NCI-H1436 (cell line): ENCODE measurements at places on chromosomes 2 and 18.
A peak's percentile ranks its signal among the peaks of the same experiment; 100 is the strongest.

DNA sequence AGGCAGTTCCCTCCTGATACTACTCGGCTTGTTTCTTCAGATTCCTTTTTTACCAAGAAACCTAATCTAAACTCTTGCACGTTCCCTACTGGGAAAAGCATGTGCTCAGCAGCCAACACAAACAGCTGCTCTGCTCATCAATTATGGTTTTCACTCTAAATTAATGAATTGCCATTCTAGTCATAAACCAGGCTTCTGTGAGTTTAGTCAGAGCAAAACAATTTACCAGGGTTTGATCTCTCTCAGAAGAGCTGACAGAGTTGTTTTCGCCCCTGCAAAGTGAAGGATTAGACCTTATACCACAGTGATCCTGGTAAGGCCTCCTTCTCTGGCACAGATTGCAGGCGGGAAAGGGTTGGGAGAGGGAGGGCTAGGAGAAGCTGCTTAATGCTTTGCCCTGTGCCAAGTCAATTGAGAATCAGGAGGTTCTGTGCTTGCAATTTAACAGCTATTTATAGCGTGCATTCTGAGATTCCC is 57.2 kb downstream of the REEP1 start:
- DNase-seq, result no peak

- no peak for DNase-seq
Measured at GRCh38 chr2:60633615-60634014, 80.2 kb upstream of the BCL11A start.

GRCh38 chr2:94873362-94874276 is 2.4 kb downstream of the TEKT4 start:
- DNase-seq, result no peak

GRCh38 chr2:174121612-174122011 is 126.7 kb downstream of the OLA1 start:
- peak; percentile 16 for DNase-seq

GRCh38 chr2:37614061-37614738 is 57.2 kb downstream of the CDC42EP3 start:
- DNase-seq, result no peak

- no peak for DNase-seq
Measured at GRCh38 chr2:48320742-48321141, 209.2 kb upstream of the STON1 start.

DNA sequence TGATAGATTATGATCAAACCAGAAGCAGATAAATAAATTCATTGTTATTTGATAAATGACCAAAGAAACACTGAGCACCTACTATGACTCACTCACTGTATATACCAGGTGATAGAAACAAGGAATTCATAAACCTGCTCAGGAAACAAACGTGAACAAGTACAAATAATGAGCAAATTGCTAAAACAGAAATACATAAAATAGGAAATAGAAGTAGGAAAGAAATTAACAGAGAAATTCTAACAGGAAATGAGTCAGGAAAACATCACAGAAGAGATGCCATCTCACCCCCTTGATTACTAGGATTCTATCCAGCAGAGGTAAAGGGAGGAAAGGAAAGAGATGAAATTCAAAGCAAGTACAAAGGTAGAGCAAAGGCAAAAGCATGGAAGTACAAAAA is 31.3 kb downstream of the EXOC6B start:
- DNase-seq, result no peak

GRCh38 chr2:100571668-100572067 is 8.9 kb downstream of the PDCL3 start:
- DNase-seq, result no peak

GRCh38 chr18:26436176-26437051 is 111.9 kb downstream of the KCTD1 start:
- DNase-seq, result no peak

GRCh38 chr18:11950824-11951223 is 30.5 kb upstream of the IMPA2 start:
- DNase-seq, result no peak

GRCh38 chr2:174841350-174841749 is 77.1 kb upstream of the CHRNA1 start:
- DNase-seq, result no peak

- no peak for DNase-seq
Measured at GRCh38 chr2:3223080-3223923, 154.3 kb downstream of the EIPR1 start.

DNA sequence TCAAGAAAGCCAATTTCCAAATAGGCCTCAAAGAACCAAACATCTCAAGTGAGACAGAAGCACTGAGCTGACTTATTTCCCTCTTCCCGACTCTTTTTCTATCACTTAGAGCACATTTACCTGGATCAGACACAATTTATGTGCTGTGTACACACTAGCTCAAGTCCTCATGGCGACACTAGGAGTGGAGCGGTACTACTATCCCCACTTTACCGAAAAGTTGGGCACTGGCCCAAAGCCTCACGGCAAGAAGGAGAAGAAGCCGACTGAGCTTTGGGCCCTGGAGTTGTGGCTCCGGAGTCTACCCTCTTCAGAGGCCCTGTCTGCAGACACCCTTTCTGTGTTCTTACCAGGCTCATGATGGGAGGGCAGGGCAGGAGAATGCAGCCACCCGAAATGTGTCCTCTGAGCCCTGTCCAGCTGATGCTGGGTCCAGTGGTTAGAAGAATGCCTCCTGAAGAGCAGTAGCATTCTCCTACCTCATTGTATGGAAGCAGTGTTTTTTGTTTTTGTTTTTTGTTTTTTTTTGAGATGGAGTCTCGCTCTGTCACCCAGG is 91.7 kb upstream of the CNGA3 start:
- DNase-seq, result no peak

- no peak for DNase-seq
Measured at GRCh38 chr2:118274841-118275510, 186.7 kb downstream of the INSIG2 start.

GRCh38 chr18:8847900-8848299 is 142.5 kb downstream of the MTCL1 start:
- DNase-seq, result no peak

DNA sequence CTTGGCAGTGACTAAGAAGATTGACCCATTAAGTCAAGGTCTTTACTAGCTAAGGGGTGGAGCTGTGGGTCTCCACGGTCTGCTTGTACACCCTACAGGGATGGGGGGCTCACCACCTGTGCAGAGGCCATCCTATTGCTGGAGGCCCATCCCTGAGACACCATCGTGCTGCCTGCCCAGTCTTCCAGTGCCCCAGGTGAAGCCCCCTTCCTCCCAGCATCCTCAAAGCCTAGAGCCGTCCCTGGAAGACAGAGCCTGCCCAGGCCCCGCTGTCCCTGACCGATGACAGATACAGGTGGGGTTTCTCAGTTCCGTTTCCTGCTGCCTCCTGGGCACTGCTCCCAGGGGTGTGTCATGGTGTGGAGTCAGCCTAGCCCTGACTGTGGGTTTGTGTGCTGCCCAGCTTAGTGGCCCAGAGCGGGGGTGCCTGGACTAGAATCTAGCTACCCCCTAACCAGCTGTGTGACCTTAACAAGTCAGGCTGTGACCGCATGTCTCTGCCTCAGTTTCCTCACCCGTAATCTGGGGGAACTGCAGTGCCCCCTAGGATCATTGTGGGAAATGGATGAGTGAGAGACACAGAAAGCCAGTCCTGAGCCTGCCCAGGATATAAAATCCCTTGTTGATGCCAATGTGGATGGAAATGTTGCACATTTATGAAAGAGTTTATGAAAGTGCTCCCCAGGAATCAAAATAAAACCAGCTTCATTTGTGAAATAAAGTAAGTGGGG is 2.0 kb downstream of the OTOS start:
- no peak for DNase-seq

GRCh38 chr2:73983322-73984202 is 1.1 kb upstream of the TET3 start:
- DNase-seq, result no peak

DNA sequence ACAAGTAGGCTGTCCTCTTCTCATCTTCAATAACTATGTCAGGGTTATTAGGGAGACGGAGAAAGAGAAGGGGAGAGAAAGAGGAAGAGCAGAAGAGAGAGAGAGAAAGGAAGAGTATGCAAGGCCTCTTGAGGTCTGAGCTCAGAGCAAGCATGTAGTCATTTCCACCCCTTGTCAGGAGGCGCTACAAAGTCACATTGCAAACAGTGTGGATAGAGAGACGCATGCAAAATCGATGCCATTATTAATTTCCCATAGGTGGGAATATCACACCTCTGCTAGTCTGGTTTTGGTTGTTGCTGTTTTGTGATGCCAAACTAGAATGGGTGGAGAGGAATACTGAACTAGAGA is 24.2 kb upstream of the SERPINE2 start:
- no peak for DNase-seq

GRCh38 chr18:3456686-3457069 is 6.7 kb downstream of the TGIF1 start:
- no peak for DNase-seq

- DNase-seq, result no peak
Measured at GRCh38 chr2:8544786-8545694, 136.8 kb upstream of the ID2 start.

DNA sequence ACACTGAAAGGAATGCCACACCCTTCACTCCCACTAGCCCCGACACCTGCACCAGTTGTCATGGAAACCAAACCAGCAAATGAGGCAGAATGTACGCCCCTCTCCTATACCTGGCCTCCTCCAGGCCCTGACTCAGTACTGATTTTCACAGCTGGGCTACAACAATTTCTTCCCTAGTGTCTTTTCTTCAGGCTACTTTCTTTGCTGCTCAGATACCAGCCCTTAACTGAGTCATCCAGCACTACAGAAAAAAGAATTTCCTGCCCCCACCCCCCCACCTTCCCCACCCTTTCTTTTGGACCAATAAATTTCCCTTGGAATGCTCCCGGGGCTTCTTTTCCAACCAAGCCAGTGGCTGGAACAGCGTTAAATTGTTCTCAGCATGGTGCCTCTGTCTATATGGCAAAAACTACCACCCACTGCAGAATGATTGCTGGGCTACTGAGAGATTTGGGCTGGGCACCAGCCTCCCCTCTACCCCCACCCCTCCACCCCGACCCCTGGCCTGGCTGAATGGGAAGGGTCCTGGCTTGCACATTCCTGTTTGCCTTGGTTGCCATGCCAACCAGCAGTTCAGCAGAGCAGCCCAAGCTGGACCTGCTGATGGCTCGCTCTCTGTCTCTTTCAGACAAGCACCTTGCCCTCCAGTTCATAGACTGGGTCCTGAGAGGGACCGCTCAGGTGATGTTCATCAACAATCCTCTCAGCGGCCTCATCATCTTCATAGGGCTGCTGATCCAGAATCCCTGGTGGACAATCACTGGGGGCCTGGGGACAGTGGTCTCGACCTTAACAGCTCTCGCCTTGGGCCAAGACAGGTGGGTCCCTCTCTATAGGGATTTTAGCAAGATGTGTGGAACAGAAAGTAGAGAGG is 11.3 kb downstream of the SLC14A2 start:
- no peak for DNase-seq

DNA sequence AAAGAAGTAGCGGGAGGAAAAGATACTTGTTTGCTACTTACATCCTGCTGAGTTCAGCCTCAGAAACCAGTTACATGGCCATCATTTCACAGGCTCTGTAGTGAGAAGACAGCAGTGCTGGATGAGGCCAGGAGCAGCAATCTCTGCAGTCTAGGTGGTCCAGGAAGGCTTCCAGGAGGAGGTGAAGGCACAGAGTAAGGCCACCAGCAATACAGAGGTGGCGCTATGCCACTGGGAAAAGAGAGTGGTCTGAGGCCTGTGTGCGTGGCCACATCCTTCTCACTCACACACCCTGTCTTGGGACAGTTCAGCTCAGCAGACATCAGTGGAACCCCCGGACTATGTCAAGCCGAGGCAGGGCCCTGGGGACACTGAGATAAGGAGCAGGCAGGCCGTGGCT is 162.7 kb downstream of the KLHL29 start:
- no peak for DNase-seq

DNA sequence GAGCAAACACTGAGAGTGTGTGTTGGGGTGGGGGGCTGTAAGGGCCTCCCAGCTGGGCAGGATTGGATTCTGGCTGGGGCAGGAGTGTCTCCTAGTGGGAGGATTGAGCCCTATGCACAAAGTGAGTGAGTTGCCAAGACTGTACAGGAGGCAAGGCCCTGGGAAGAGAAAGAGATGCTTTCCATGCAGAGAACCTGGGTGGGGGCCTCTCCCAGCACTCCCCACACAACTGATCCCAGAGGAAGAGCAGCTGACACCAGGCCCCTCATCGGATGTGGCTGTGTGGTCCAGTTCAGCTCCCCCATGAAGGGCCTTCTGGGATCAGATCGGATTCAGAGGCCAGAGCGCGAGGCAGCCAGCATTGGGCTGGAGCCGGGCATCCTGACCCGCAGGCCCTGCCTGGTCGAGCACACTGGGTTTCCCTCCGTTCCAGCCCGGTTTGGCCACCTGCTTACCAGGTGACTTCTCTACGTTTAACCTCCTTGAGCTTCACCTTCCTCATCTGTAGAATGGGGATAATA is 49.4 kb upstream of the FAHD2A start:
- no peak for DNase-seq

- no peak for DNase-seq
Measured at GRCh38 chr2:62375113-62375420, 130.9 kb downstream of the TMEM17 start.

GRCh38 chr2:214126135-214126534 is 284.7 kb upstream of the VWC2L start:
- DNase-seq, result no peak

DNA sequence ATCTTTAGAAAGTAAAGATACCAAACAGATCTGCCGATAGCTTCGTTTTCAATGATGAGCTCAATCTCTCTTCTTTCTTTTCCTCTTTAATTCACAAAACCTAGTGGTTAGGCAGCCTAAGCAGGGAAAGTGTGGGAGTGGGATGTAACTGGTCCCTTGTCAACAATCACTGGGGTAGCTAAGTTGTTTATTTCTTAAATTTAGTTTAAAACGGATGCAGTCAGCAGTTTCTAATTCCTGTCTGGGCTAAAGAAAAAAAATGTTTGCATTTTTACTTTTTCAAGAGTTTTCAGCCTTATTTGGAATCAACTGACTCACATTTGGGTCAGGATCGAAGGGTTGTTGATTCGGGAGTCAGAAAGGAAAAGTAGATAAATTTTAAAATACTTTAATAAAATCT is 137.7 kb upstream of the TACR1 start:
- no peak for DNase-seq

- DNase-seq, result no peak
Measured at GRCh38 chr18:13120983-13121441, 97.5 kb upstream of the LDLRAD4 start.

DNA sequence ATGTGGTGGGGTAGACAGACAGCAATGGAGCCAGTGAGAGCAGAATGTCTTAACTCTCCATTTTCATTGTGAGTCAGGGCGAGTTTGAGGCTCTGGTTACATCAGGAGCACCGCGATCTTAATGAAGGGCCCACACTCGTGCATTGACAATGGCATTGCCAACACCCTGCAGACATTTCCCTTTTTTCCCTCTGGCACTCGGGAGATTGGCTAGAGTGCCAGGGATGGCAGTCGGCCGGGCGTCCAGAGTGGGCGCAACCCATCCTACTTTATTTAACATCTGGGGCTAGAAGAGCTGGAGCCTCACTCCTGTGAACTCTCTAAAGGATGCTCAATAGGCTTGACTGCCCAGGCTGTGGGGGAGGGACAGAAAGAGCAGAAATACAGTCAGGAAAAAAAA is 9.7 kb downstream of the PROKR1 start:
- no peak for DNase-seq

DNA sequence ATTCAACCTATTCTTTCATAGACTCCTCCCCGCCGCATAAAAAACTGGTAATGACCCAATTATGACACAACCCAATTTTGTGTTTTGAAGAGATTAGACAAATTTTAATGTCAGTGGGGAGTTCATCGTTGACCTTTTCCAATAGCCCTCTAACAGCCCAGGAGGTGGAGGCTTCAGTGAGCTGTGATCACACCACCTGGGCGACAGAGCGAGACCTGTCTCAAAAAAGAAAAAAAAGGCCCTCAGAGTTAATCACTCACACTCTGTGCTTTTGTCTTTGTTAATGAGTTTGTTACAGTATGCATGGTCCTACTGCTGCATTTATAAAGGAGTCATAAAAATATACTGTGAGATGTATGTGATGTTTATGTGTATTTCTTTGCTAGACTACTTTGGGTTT is 510.6 kb downstream of the CPS1 start:
- no peak for DNase-seq
